ENCODE measurements at places on chromosomes 2 and 18.

DNA sequence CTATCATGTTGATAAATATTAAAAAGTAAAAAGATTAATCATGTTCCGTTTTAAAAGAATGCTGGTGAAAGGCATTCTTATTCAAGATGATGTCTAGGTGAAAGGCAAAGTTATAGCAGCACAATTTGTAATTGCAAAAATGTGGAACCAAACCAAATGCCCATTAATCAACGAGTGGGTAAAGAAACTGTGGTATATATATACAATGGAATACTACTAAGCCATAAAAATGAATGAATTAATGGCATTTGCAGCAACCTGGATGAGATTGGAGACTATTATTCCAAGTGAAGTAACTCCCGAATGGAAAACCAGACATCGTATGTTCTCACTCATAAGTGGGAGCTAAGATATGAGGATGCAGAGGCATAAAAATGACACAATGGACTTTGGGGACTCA is 286.4 kb downstream of the ARHGAP15 start:
- no peak for DNase-seq

DNA sequence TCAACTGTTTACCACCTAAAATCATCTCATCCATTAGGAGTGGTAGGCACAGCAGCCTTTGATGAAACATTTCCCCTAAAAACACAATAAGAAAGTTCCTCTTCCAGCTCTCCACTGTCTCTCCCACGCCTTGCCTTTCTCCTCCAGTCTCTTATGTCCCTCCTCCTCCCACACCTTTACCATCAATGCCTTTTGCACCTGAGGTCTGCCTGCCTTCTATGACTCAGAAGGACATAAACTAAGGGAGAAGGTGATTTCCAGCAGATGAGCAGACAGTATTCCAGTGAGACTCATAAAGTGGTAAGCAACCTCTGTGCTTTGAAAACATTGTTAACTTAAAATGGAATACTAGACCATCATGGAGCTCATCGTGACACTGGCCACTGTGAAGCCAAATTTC is 34.2 kb upstream of the NDUFV2 start:
- no peak for DNase-seq

- no peak for DNase-seq
Measured at GRCh38 chr2:206442833-206443734, at the start of gene ADAM23. Gene ADAM23 (plus strand): TSS chr2:206443532. CDS start chr2:206443867, 335 bp downstream.

DNA sequence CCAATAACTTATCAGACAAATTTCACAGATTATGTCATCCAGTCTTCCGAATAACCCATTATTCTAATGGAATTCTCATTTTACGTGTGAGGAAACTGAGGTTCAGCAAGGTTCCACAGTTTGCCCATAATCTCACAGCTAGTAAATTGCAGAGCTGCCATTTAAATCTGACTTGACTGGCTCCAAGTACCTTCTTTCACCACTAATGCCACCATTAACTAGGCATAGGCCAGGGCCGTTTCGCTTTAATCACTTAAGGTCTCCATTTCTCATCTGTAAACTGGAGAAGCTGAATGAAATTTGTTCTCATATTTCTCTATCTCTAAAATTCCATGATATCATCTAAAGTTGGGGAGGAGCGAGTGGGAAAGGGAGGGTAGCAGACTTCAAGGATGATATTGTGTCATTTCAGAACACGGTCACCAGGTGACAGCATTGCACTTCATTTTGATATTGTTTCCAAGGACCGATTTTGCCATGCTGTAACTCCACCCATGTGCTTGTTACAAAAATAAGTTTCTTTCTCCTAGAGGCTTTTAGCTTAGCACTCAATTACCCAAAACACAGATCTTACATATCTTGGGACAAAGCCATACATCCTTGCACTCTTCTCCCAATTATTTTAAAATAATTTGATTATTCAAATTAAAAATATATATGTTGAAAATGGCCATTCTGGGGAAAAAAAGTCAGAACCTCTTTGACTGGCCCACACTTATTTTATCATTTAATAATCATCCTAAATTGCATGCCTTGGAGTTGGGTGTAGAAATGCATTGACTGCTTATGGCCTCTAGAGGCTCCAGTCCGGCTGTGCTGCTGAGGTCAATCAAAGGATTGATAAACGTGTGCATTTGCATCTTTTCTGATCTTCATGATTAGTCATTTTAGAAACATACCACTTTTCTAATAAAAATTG is 123.8 kb downstream of the AKAIN1 start:
- DNase-seq: no peak

DNA sequence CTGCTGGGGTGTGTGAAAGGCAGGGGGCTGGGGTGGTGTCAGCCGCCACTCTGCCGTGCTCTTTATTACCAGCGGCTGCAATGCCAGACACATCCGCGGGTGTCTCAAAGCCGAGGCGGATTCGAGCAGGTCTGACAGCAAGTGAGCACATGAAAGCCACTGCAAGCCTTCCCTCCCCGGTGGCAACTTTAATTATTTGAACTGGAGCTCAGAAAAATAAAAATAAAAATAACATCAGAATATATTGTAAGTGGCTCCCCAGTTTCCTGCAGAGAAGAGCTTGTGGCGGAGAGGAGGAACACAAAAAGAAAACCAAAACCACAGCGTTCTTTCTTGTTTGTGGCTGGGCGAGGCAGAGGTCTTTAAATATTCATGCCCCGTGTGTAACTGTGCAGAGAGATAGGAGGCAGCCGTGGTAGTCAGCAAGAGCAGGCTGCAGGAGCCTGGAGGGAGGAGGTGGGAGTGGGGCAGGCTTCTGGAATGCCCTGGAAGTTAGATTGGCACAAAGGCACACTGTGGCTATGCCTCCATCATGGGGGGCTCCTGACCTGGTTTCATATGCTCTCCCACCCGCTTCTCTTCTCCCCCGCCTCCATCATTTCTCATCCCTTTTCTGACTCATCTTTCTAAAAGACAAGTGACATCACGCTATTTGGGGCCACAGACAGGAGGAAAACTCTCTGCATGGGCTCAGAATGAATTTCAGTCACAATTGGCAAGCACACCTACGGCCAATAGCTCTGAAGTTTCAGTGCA is 199.8 kb downstream of the CLIP4 start:
- DNase-seq: no peak

- no peak for DNase-seq
Measured at GRCh38 chr2:7272210-7272609, 355.0 kb downstream of the RNF144A start.
